ENCODE measurements at places on chromosomes 16 and 17.

GRCh38 chr17:4105232-4105631 is 37.6 kb downstream of the ZZEF1 start:
- DNase-seq, result no peak

- no peak for DNase-seq
Observed at GRCh38 chr17:73027130-73027741, 65.3 kb downstream of the SLC39A11 start.

DNA sequence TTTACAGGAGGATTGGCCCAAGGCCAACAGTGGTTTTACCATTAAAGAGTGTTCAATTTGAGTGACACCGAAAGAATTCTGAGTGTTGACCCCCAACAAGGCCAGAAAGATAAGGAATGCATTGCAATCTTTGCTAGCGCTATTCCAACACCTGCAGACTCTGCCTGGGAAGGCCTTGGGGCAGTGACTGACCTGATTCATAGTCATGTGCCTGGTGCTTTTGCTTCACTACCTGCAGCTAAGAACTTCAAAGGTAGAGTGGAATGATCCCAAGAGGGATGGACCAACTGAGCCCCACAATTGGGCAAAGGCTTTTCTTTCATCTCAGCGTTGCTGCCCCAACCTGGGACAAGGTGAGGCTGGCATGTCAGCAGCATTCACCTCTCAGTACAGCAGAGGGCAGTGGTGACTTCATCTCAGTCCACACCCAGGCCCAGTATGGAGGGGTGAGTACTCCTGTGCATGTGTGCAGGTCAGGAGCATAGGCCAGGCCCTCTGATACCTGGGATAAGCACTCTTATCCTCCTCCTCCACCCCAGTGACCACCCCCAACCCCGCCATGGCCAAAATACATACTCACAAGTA is 149.6 kb upstream of the GNAO1 start:
- peak; percentile 6 for DNase-seq

- DNase-seq, result no peak
Observed at GRCh38 chr17:21161498-21162393, 35.0 kb downstream of the DHRS7B start.

GRCh38 chr17:67639555-67639954 is 78.2 kb upstream of the NOL11 start:
- DNase-seq, result no peak

All from activated T-cell treated with anti-CD3 and anti-CD28 coated beads, Interleukin-2, amount 50 U/mL, for 4 hours (primary cell).